G401 (cell line): ENCODE measurements at places on chromosomes 13 and 19.
A peak's percentile ranks its signal among the peaks of the same experiment; 100 is the strongest.

- no peak for DNase-seq
Measured at GRCh38 chr13:95239283-95239682, 62.0 kb downstream of the ABCC4 start.

DNA sequence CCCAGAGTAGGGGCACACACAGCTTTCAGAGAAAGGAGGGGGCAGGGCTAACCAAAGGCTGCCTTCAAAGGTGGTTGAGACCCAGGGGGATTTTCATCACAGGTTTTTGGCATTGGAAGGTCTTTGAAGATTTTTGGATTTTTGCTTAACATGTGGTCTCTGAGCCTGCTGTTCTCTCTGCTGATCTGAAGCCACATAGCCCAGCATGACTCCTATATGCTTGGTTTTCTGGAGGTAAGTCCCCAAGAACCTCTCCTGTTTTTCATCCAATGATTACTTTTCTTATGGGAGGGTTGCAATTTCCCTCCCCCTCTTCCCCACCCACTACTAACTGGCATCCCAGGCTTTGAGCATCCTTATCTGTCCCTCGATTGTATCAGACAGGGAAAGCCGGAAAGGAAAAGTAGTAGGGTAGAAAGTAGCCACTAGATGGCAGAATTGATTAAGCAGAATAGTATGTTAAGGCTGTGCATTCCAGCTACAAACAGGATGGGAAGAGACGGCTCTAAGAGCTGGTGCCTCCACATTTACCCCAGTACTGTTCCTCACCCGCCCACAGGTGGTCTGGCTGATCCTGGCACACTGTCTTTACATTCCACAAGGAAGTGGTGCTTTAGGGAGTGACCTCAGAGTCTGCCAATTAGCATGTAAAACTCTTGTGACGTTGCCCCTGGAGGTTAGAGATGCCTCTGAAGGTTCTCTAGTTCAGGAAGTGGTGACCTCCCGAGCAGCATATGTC, 218.9 kb upstream of the EDNRB start:
- peak; percentile 77 for DNase-seq

DNA sequence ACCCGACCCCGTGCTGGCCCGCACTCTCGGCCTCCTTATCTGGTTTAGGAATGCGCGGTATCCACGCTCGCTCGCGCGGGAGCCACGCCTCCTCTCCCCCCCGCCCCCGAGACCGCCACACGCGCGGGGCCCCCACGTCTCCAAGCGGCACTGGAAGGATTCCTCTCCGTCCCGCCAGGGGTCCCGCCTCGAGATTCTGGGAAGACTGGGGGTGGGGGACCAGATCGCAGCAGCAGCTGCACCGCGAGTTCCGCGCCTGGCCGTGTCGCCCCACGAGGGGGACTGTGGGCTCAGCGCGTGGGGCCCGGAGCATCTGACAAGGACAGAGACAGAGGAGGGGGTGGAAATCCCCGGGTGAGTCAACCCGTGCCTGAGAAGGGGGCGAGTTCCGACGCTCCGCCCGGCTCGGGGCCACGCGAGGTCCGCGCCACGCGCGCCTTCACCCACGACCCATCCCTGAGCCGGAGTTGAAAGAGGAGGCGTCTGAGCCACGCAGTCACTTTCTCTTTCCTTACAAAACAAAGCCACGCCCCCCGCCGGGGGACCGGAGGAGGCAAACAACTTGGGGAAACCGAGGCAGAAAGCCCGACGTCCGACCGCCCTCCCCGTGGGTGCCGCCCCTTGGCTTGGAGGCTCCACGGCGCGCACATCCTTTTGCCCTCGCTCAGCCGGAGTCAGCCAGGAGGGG, 814 bp downstream of the S1PR2 start:
- DNase-seq: no peak

GRCh38 chr19:47608969-47609905, at the start of gene BICRA:
Gene BICRA (plus strand): TSS chr19:47609134. CDS start chr19:47673575, 64,441 bp downstream.
- peak; percentile 84 for DNase-seq

GRCh38 chr13:98267080-98267912, 90.2 kb upstream of the RNF113B start:
- no peak for DNase-seq

GRCh38 chr19:34500656-34501120, 19.1 kb downstream of the WTIP start:
- no peak for DNase-seq

DNA sequence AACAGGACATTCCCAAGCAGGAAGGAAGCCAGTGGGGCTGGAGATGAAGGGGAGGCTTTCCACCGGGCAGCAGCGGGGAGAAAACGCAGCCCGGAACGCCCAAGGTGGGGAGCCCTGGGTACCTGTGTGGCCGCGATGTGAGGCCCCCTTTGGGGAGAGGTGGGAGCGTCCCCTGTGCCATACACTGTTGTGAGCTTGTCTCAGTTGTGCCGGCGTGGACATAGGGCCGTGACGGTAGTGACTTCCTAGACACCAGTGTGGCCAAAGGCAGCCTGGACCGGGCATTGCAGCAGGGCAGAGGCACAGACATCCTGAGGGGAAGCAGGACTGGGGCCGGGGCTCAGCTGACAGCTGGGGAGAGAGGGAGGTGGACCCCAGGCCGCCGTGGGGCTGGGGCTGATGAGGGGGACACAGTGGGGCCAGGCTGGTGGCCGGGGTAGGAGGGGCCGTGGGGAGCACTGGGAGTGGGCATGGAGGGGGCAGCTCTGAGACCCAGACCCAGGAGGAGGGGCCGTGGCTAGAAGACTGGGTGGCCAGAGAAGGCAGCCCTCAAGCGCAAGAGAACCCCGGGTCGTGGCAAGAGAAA, 38.5 kb upstream of the TFDP1 start:
- DNase-seq: peak; percentile 30

DNA sequence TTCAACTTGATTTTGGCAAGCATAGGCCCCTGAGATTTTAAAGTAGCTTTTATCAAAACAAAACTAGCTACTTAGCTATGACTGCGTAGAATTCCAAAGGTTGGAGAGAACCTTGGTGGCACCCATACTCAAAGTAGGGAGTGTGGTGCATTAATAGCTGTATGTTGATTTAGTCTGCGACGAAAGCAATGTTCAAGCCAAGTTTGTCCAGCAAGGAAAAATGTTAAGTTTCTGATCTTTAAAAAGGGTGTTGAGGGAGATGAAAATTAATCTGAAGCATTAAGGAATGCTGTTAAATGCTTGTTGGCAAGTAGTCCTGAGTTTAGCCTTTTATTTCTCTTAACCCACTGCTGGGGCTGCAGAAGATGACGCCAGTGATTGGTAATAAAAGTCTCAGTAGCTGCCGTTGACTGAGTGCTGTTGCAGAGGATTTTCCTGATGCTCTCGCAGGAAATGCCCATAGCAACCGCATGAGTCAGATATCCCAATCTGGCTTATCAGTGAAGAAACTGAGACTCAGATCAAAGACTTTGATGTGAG, 75.9 kb upstream of the RNF113B start:
- DNase-seq: no peak

GRCh38 chr19:33399081-33399744, 25.7 kb downstream of the CEBPG start:
- no peak for DNase-seq

- DNase-seq: no peak
Measured at GRCh38 chr13:49759503-49759902, 33.0 kb downstream of the KPNA3 start.

GRCh38 chr19:35740108-35740422, 2.2 kb downstream of the IGFLR1 start:
- DNase-seq: no peak

GRCh38 chr13:100234006-100234405, 145.1 kb downstream of the PCCA start:
- DNase-seq: peak; percentile 24
